ENCODE measurements at places on chromosomes 3 and 15. TPM values are rescaled to one million over a fixed set of nuclear protein-coding genes. Genes with fewer than 3 reads are reported as not detected.
A peak's percentile ranks its signal among the peaks of the same experiment; 100 is the strongest.

DNA sequence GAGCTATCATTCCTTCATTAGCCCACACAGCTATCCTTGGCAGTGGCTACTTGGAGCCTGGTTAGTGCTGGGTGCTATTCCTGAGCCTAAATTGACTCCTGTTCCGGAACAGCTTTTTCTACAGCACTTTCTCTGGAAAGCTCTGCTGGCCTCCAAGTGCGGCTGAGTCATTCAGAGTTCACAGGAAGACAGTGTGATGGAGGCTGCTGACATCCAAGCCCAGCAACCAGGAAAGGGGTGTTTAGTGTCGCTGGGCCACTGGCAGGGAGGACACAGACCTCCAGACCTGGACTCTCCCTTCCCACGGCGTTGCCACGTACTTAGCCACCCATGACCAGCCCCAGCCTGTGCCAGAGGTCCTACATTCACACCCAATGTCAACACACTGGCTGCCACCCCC lies 28.7 kb downstream of the CACNA2D2 start:
- DNase-seq: no peak

DNA sequence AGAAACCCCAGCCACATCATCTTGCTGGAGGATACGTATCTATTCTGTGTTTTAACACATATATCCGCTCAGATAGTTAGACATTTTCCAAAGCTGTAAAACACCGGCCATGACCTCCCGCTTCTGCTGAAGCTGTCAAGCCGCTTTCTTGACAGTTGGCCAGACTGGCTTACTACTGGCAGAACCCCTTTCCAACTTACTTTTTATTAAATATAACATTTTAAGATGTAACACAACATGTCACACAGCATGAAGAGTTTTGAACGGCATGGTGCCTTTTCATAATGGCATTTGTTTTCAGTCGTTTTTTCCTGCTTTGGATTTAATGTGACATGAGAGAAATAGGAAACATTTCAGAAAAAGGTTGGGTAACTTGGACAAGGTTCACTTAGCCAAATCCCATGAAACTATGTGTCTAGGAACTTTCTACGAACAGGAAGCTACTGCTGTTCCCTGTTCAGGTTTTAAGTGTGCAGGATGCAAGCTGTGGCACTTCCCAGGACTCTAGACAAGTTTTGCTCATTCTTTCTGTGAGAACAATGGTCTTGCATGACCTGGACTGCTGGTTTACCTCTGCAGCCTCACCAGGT lies 281.4 kb downstream of the THSD4 start:
- DNase-seq: no peak

- DNase-seq: no peak
Measured at GRCh38 chr3:197881270-197881969, 68.6 kb upstream of the RPL35A start.

- peak; percentile 23 for DNase-seq
Measured at GRCh38 chr3:126127452-126127851, 43.5 kb upstream of the SLC41A3 start.

- DNase-seq: no peak
Measured at GRCh38 chr15:59794229-59794886, 105.2 kb upstream of the BNIP2 start.

DNA sequence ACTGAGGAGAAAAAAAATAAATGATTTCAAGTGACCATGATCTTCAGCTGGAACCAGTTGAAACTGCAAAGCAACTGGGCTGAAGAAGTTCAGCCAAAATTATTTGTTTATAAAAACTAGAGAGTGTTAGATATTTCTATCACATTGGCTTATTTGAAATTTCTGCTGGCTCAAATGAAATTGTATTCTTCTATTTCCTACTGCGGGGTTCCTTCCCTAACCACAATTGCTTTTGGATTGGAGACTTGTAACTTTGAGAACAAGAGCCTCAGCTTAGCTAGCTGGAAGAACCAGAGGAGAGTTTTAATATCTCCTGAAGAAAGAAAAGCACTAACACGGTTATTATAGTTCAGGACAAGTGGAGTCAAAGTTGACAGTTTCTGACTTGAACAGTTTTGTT lies 31.1 kb downstream of the AGTR1 start:
- no peak for DNase-seq

GRCh38 chr3:185558395-185558794 lies 6.0 kb upstream of the LIPH start:
- no peak for DNase-seq

GRCh38 chr3:190019006-190019405 lies 101.7 kb downstream of the P3H2 start:
- no peak for DNase-seq

DNA sequence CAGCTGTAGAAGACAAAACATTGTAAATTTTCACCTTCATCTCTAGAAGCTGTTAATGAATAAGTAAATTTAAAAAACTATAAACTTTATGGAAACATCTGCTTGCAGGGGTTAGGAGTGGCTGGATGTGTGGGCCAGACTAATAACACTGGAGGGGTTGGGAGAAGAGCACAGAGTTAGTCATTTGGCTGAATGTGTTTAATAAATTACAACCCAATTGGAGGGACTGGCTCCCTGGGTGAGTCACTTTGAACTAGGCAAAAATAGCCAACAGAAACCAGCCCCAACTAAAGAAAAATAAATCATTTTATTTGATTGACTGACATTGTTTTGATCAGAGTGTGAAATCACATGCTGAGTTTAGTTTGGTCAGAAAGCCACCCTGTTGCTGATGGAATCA lies 21.8 kb downstream of the DGKG start:
- DNase-seq: no peak

DNA sequence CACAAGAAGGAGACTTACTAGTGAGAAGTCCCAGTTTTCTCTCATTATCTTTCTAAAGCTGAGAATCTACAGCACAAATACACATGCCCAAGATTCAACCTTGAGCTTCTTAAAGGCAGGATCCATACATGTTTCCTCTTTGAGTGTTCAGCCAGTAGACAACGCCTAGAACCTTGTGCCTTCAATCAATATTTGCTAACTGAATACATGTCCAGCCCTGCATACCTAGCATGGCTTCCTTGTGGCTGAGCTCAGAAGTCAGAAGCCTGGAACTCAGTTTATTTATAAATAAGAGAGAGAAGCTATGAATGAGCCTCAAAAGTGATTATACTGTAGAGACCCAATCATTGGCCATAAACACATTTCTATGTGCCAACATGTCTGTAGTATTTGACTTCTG lies 43.5 kb downstream of the ACP3 start:
- DNase-seq: no peak

DNA sequence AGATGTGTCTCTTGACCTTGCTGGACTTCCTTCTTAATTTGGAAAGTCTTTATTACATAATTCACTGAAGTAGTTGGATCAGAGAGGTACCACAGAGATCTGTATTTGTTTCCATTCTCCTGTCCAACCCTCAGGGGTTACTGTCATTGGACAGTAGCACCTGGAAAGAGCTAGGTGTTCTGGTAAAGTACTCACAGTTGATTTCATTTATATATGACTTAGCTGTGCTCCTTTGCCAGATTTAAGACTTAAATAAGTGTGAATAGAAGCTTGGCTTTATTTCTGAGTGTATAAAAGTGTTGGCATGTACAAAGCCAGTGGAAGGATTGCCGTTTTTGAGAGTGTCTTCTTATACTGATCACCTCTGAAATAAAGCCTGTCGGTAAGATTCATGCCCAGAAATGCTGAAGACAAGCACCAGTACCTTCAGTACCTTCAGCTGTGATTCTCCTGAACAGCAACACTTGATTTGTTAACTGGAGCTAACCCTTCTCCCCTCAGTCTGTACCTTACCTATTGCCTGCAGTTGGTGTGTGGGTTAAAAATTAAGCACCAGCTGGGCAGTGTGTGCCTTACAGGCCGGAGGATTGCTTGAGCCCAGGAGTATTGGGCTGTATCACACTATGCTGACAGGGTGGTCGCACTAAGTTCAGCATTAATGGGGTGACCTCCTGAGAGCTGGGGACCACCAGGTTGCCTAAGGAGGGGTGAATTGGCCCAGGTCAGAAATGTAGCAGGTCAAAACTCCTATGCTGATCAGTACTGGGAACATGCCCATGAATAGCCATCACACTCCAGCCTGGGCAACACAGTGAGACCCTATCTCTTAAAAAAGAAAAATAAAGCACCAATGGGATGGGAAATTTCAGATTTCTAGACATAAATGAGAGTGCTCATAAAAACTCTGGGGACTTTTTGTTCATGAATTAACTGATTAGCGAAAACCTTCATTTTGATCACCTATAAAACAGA lies 197.7 kb downstream of the FNDC3B start:
- DNase-seq: no peak

- no peak for DNase-seq
Measured at GRCh38 chr3:70556056-70556455, 243.6 kb upstream of the MDFIC2 start.

DNA sequence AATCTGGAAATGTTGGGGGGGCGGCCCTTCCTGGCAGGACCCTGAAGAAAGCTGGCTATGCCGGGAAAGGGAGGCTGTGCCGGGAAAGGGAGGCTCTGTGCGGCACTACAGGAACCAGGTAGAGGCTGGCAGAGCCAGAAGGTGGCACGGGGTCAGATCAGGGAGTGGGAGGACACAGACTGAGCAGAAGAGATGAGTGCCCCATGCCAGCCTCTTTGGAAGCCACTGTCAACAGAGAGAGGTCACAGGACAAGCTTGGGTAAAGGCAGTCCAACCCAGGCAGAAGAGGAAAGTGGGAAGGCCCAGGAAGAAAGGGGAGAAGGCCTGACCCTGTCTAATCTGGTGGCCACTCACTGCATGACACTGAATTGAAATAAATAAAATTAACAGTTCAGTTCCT lies 1.5 kb downstream of the C15orf62 start:
- DNase-seq: no peak

- DNase-seq: no peak
Measured at GRCh38 chr3:123021996-123022510, 5.5 kb downstream of the SEMA5B start.

- no peak for DNase-seq
Measured at GRCh38 chr3:14290631-14291385, 111.6 kb upstream of the SLC6A6 start.

DNA sequence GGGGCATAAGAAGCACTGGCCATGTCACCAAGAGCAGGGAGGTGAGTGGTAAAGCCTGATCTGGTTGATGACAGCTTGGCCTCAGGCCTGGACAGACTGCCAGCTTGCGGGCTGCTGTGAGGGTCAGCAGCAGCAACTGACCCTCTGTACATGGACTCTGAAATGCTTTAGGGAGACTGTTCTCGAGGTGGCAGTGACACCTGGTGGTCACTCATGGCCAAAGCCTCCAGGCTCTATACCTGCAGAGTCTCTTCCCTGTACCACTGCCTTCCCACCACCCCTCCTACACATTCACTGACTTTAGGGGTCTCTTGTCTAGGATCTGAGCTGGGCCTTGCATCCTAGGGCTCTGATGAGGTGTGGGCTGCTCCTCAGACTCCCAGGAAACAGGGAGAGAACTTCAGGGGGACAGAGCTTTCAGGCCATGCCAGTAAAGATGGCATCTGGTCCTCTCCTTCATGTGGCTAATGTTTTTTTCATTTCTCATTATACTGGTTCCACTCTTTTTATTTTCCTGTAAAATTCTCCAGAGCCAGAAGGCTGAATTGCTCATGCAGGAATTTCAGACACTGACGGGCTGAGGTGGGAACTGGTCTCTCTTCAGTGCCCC lies 17.2 kb upstream of the TIMP4 start:
- peak; percentile 88 for DNase-seq

DNA sequence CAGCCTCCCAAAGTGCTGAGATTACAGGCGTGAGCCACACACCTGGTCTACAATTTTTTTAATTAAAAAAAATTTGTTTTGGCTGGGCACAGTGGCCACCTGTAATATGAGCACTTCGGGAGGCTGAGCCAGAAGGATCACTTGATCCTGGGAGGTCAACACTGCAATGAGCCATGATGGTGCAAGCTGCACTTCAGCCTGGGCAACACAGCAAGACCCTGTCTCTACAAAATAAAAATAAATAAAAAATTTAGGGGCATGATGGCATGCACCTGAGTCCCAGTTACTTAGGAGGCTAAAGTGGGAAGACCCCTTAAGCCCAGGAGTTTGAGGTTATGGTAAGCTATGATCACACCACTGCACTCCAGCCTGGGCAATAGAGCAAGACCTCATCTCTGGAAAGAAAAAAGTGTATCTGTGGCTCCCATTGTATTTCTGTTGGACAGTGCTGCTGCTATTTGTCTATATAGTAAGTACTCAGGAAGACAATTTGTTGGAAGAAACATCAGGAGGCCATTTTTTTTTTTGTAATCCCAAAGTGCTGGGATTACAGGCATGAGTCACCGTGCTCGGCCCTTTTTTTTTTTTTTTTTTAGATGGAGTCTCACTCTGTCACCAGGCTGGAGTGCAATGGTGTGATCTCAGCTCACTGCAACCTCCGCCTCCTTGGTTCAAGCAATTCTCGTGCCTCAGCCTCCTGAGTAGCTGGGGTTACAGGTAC lies 27.5 kb upstream of the SH3BP5 start:
- no peak for DNase-seq

DNA sequence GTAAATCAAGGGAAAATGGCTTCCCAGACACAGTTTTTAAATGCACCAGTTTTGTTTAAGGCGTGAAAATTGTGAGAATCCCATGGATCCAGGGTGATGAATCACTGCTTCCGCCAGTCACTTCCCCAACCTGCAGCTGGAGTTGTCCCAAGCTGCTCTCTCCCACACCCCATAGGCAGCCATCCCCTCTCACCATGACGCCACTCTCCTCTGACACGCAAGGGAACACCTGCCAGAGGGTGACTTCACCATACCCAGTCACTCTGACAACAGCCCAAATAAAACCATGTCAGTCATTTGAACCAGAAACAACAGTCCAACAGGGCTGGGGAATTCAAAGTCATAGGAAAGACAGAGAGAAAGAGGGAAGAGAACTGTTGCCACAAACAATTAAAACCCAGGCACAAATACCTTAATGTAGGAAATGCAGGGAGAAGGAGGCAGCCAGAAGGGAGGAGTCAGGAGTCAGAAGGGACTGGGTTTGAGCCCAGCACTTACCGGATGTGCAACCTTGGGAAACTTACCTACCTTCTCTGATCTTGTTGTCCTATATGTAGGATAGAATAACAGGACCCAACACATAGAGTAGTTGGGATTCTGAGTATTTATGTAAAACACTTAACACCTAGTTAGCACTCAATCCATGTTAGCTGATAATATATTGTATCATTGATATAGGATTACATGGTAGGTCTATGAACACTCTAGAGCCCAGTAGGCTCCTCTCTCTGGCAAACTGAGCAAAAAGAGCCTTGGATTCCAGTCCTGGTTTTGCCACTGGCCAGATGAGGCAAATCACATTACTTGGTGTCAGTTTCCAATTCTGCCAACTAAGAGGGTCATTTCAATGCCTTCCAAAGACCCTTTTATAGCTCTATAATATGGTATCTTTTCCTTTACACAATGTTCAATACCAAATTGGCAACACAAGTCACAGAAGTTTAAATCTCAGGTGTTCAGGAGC lies 326.3 kb upstream of the ICE2 start:
- peak; percentile 32 for DNase-seq

DNA sequence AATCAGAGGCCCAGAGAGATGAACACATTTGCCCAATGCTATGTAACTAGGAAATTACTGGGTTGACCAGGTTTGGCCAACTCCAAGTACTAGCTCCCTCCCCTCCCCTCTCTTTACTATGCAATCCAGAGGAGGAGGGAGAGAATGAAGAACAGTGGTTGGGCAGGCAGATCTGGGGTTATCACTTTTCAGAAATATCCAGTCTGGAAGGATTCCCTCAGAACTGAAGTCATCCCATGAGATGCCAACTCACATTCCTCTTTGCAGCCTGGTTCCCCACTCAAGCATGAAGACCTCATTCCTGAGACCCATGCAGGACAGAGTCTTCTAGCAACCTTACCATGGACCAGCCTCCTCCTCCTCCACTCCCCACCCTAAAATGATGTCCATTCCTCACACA lies 201.1 kb downstream of the TLE3 start:
- DNase-seq: no peak

NUP210 gene
- 81.7 TPM for total RNA-seq

ANKRD63 gene
- total RNA-seq: not detected

CCR9 gene
- 4.4 TPM for total RNA-seq

MINAR1 gene
- total RNA-seq: 0.13 TPM

MCF2L2 gene
- 1.1 TPM for total RNA-seq

KCNH8 gene
- total RNA-seq: 0.18 TPM
